Non-pigmented ciliary epithelial cell (primary cell): ENCODE measurements at places on chromosomes 16 and 17.

GRCh38 chr17:32593003-32593402 is 106.2 kb downstream of the CDK5R1 start:
- no peak for DNase-seq

DNA sequence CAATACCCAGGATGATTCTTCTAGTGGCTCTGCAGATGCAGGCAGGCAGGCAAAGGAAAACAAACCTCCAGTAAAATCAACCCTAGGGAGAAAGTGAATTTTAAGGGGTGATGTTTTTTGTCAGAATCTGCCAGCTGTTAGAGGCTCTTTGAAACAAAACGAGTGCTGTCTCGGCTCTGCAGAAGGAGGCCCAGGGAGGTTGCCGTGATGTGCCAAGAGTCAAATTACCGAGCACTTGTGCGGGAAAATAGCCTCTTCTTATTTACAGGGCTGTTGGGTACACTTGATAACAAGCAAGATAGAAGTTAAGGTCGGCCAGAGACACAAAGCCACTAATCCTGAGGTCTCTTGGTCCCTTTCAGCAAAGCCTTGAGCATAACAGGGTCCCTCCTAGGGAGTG is 68.9 kb upstream of the EEF2KMT start:
- DNase-seq, result no peak

DNA sequence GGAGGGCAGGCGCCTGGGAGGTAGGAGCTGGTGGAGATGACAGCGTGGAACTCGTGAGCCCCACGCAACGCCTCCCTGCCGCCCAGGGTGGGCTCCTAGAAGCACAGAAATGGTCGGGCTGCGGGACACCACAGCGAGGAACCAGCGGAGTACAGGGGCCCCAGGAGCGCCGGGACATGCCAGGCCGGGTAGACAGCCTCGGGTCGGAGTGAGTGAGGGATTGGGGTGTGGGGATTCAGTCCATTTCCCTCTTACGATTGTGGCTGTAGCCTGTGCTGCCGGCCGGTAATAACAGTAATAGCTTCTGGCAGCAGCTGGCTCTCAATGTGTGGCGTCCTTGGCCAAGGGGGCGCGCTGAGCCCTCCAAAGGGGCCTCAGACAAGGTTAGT is 12.2 kb upstream of the CES3 start:
- DNase-seq, result no peak

DNA sequence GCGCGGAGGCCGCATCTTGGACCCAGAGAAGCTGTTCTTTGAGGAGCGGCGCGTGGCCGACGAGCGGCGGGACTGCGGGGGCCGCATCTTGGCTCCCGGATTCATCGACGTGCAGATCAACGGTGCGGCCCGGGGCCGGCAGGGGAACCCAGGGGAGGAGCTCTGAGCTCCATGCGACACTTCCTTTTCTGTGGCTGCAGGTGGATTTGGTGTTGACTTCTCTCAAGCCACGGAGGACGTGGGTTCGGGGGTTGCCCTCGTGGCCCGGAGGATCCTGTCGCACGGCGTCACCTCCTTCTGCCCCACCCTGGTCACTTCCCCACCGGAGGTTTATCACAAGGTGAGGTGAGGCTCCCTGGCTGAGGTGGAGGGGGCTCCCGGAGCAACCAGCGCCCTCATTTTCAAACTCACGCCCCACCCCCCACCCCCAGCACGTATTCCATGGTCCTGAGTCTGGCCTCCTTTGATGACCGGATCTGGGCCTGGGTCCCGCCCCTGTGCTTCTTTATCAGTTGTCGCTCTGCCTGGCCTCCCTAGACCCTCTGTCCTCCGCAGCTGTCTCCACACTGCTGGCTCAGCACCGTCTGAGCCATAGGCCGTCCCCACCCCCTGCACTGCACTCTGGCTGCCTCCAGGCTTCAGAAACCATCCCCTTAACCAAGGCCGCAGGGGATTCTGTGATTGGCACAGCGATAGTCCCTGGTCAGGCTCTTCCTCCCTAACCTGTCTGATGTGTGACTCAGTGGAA is 787 bp downstream of the AMDHD2 start:
- DNase-seq, result no peak

- no peak for DNase-seq
Observed at GRCh38 chr17:81537343-81537855, 9.2 kb downstream of the FSCN2 start.

- DNase-seq, result no peak
Observed at GRCh38 chr17:78450696-78451345, 72.4 kb downstream of the PGS1 start.

DNA sequence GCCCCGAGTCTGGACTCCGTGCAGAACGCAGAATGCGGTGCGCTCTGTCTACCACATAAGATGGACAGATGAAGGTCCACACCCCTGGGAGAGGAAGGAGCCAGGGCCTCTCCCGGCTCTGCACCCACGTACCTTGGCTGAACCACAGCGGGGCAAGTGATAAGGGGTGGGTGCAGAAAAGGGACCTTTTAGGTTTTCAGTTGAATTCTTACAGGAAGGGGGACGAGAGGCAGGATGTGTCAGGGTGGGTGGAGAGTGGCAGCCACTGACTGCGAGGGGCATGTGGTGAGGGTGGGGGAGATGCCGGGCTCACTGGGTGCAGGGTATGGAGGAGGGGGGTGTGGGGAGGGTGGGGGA is 372 bp downstream of the CD300A start:
- no peak for DNase-seq

- DNase-seq, result no peak
Observed at GRCh38 chr16:55282441-55282840, 41.6 kb upstream of the IRX6 start.

- no peak for DNase-seq
Observed at GRCh38 chr17:39684369-39685192, 3.3 kb downstream of the PGAP3 start.

DNA sequence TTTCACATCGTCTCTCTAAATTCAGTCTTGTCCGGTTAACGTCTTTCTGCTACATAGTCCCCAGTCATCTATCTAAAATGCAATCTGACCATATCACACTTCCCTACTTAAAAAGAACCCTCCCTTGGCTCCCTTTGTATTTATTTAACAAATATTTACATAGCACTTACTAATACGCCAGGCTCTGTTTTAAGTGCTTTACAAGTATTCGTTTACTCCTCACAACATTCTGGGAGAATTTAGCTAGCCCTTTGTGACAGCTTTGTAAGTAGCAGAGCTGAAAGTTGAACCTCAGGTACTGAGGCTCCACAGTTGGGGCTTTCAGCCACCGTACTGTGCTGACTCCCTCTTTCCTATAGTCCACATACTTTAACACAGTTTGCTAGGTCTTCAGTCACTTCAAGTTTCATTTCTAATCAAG is 9.2 kb downstream of the PAFAH1B1 start:
- DNase-seq, result no peak
